H4 (cell line): ENCODE measurements at places on chromosomes 7 and 10.

DNA sequence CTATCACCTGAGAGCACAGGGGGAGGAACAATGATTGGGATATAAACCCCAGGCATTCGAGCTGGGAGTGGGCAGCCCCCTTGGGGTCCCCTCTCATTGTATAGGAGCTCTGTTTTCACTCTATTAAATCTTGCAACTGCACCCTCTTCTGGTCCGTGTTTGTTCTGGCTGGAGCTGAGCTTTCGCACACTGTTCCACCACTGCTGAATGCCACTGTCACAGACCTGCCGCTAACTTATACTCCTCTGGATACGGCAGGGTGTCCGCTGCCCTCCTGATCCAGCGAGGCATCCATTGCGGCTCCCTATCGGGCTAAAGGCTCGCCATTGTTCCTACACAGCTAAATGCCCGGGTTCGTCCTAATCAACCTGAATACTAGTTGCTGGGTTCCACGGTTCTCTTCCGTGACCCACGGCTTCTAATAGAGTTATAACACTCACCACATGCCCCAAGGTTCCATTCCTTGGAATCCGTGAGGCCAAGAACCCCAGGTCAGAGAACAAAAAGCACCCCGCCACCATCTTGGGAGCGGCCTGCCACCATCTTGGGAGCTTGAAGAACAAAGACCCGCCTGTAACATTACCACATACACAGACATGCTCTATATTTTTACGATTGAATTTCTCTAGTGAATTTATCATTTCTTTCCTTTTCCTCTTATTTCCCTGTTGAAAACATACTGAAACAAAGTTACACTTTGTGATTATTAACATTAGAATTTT, 9.0 kb downstream of the ZWINT start:
- DNase-seq: no peak

DNA sequence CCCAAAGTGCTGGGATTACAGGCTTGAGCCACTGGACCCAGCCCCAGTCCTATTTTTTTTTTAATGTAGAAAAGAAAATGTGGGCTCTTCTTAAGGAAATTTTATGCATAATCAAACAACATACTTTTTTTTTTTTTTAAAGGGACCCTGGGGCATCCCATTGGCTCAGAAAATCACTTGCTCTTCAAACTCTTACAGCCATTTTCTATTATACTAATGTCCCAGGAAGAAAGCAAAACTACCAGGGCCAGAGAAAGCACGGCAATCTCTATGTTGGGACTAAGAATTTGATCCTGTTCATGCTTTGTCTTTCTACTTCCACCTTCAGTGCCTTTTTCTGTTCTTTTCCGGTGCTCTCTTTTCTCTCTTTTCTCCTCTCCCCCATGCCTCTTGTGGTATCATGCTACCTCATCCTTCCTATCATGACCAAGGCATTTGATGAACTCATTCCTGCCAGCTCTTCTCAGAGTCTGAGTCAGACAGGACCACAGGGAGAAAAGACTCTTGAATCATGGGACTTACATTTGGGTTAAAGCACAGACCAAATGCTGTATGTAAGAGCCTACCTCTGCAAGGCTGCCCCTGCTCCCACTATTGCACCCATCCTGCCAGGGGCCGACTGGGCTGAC, 76.4 kb upstream of the CCNY start:
- DNase-seq: peak; percentile 45

DNA sequence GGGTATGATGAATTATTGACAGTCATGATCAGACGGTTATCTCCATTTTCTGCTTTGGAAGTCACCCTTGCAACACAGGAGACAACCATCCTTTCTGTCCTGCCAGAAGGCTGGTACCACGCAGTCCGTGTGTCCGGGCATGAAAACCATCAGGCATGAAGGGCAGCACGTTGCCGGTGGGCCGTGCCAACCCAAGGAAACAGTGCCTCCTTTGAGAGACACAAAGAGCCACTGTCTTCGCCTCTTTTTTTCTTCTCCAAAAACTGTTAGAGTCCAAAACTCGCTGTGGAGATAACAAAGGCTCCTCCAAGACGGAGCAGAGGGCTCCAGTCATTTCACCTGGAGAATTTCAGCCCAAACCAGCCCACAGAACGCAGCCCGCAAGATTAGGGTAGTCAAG, 60.4 kb upstream of the ARHGAP21 start:
- no peak for DNase-seq

- DNase-seq: no peak
These were observed 44.4 kb upstream of the SHH start for GRCh38 chr7:155856656-155857055.

DNA sequence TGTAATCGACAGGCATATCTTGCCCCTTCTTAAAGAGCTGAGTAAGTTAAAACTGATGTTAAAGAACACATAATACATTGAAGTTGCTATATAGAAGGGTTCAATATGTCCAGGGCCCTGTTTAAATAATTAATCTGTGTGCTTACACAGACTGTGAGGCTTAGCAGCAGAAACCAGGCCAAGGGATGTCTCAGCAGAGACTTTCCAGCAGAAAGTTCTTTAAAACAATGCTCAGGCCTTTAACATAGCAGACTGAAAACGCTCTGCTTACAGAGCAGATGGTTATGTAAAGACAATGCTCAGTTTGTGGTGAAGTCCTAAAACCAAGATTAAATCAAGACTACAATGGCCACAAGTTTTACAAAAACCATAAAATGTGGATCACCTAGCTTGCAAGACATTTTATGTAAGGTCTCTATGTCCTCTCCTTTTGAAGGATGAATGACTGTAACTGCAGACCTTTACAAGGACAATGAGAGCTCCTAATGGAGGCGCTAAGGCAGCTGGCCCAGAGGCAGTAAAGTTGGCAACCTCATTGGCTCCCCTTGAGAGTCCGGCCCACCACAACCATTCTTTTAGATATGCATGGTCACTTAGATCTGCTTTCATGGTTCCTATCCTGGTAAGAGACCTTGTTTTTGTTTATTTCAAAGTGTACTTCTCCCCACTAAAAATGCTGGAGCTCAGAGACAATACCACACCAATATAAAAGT, 56.3 kb downstream of the FZD1 start:
- no peak for DNase-seq

DNA sequence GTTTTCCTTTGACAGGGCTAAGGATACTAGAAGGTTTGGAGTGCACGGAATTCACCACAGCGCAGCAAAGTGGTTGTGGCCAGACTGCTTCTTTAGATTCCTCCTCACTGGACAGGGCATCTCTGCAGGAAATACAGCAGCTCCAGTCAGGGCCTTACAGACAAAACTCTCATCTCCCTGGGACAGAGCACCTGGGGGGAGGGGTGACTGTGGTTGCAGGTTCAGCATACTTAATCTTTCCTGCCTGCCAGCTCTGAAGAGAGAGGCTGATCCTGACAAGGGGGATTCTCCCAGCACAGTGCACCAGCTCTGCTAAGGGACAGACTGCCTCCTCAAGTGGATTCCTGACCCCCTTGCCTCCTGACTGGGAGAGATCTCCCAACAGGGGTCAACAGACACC, 1257.9 kb downstream of the NXPH1 start:
- DNase-seq: no peak

- DNase-seq: no peak
These were observed 28.9 kb upstream of the DDC start for GRCh38 chr7:50594136-50594535.

GRCh38 chr10:70442332-70442988, 979 bp upstream of the NODAL start:
- DNase-seq: no peak

GRCh38 chr10:132107186-132107948, 41.6 kb downstream of the JAKMIP3 start:
- no peak for DNase-seq
